GM04503 (cell line): ENCODE measurements at places on chromosomes 7 and 10.

- DNase-seq = no peak
Measured at GRCh38 chr10:69316313-69317059, 38.2 kb downstream of the HK1 start.

GRCh38 chr10:97136756-97137155, 49.0 kb downstream of the SLIT1 start:
- no peak for DNase-seq

DNA sequence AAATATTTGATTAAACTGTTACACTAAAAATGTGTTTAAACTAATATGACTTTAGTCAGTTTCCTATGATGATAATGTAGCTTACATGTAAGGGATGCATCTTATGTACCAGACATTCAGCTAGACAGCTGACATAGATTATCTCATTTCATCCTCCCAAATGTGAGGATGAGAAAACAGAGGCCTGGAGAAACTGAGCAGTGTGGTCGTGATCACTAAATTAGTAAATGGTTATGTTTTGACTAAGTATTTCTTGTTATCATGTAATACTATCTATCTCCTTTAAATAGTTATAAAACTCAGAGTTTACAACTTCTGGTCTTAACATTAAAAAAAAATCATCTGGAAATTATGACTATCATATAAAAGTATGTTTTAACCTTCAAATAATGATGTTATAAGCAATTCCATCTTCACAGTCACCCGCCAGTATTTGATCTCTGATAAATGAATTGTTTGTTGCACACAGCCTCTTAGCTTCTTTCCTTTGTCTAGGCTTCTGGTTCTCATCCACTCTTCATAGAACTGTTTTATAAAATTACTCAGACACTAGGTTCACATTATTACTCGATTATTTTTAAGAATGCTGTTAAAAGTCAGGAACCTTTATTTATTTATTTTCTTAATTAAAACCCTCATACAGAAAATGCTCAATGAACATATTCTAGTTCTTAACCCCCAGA, 33.6 kb upstream of the HDAC9 start:
- DNase-seq = no peak

DNA sequence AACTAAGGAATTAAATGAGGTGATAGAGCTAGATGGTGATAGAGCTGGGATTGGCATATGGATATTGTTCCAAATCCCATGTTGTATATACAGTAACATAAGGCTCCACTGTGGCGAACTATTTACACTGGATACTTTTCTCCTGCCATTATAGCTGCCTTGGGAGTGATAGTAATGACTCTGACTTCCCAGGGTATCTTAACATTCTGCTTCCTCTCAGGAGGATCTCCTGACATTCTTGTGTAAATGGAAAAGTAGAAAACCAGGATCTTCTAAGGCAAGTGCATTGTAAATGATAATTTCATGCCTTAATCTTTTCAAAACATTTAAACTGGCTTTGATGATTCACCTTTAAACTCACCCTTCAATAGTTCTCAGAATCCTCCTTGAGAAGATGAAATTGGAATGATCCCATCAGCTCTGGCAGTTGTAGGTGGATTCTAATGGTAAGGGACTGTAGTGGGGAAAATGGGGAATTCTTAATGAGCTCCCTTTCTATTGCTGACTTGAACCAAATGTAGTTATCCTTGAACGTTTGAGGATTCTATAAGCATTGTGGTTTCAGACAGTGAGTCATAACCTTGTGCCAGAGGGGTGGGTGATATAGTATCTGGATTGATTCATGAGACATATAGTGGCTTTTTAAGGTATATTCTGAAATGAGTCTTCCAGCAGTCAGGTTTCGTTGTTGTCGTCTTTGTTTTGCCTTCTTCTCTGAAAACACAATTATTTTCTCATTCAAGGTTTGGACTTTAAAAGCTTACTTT, 450.0 kb downstream of the SUGCT start:
- DNase-seq = no peak

DNA sequence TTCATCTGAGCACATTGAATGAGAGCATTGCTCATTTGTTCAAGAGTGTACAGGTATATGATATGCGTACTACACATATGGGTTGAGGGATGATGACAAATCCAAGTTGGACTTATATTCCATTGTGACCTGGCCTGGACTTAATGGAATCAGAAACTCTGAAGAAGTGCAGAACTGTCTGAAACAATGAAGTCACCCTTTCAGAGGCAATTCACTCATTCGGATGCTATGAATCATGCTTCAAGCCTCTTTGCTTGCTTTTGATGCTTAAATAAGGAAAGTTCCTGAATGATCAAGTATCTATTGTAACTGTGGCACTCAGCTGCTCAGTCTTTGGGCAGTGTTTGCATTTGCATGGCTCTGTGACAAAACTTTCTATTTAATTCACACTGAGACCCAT, 93.4 kb downstream of the ZNF365 start:
- no peak for DNase-seq

DNA sequence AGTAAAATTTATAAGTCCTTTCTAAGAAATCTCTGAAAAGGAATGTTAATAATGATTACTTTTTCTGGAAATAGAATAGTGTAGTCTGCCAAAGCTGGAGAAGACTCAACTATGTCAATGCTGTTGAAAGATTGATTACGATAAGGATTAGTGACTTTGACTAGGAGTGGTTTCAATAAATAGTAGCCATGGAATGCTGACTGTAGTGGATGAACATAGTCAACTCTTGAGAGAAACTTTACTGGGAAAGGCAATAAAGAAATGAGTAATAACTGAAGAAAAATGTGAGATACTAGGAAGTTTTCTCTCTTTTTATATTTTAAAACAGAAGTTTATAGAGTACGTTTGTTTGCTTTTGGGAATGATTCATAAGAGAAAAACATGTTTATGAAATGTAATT, 105.0 kb upstream of the CDK13 start:
- peak; percentile 38 for DNase-seq

DNA sequence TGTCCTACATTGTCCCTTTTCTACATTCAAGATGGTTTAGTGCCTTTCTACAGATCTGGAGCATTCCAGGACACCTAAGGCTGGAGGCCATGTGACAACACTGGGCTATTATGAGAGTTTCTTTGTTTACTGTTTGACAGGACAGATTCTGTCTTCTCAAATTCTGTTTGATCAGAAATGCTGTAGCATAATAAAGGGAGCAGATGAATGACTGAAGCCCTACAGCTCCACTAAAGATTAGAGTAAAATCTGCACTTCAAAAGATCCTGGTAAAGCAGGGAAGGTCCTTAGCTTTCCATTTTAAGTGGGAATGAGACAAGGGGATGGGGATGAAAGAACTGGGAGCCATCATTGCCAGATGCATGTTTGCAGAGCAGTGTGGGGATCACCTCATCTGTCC, 38.4 kb downstream of the TMEM229A start:
- no peak for DNase-seq

DNA sequence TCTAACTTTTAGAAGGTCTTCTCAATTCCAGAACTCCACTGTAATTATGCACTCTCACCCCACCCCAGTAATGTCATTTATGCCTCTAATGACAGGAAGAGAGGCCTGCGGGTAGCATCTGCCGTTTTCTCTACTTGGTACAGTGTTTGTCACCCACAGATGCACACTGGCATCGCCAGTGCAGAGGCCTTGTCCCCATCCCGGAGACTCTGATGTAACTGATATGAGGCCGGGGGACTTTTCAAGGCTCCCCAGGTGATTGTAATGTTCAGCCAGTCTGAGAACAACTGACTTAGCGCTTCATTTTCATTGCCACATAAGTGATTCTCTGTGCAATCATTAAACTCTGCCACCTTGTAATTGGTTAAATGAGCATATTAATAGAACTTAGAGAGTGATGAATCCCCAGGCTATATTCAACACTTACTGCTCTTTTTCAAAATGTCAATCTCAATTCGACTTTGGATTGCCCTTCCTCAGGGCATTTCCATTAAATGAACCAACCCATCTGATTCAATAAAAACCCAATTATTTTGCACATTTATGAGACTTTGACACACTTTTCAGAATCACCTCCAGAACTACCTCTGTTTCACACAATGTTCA, 113.2 kb downstream of the HERPUD2 start:
- DNase-seq = no peak

DNA sequence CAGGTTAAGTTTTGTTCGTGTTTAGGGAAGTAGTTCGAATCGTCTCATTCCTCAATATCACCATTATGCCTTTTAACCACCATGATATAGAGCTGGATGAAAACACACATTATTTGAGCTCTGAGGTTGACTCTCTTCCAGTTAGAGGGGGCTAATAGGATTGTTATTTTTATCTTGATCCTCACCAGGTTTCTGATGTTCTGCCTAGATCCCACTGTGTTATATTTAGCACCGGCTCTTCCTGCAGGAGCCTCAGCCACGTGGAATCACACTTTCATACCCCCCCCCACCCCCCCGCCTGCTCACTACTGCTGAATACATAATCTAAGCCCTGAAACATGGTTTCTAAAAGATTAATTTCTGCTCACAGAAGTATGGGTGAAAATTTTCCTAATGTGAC, 88.3 kb downstream of the NRCAM start:
- no peak for DNase-seq

- DNase-seq = peak; percentile 65
Measured at GRCh38 chr10:30637881-30638467, 8.4 kb upstream of the LYZL2 start.

- DNase-seq = no peak
Measured at GRCh38 chr10:69693886-69694285, 63.8 kb downstream of the FAM241B start.

GRCh38 chr7:11120675-11121220, 147.1 kb downstream of the PHF14 start:
- DNase-seq = no peak

GRCh38 chr7:28853834-28854749, 104.0 kb downstream of the TRIL start:
- no peak for DNase-seq

DNA sequence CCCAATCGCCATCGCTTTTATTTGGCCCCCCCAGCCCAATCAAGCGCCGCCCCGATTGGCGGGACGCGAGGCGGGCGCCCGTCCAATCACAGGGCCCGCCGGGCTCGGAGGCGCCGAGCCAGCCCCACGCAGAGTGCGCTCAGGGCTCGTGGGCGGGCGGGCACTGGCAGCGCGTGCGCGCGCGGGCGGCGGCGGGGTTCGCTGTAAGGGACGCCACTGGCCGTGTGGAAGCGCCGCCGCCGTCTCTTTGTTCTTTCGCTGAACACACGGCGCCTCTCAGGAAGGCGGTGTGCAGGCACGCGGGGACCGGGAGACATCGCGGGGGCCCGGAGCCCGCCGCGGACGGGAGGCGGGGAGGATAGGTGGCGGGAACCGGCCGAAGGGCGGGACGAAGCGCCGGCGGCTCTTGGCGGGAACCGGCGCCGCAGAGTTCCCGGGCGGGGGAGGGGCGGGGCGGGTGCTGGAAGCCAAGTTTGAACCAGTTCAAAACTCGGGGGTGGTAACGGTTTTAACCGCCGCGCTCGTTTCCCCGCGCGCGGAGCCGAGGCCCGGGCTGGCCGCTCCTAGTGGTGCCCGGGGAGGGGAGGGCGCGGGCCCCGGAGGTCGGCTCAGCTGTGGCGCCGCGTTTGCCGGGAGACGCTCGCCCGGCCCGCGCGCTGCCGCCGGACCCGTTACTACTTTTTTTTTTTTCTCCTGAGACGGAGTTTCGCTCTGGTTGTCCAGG, 370 bp upstream of the EZH2 start:
- peak; percentile 45 for DNase-seq

GRCh38 chr7:151735851-151736402, 141.0 kb downstream of the PRKAG2 start:
- DNase-seq = no peak

DNA sequence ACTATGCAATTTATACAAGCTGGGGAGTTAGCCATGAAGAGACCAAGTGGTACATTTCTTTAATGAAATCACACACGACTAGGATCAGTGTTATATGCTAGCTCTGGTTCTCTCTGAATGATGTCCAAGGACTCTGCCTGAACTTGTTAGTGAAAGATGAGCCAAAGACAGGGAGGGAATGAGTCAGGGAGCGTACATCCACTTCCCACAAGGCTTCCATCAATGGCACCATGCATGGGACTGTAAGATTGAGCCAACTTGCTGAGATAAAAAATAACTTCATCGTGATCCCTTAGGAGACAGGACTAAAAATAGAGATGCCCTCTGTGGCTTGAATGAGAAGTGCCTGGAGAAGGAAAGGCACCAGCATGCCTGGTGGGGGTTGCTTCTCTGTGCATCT, 629.7 kb downstream of the ACTR3B start:
- DNase-seq = no peak

DNA sequence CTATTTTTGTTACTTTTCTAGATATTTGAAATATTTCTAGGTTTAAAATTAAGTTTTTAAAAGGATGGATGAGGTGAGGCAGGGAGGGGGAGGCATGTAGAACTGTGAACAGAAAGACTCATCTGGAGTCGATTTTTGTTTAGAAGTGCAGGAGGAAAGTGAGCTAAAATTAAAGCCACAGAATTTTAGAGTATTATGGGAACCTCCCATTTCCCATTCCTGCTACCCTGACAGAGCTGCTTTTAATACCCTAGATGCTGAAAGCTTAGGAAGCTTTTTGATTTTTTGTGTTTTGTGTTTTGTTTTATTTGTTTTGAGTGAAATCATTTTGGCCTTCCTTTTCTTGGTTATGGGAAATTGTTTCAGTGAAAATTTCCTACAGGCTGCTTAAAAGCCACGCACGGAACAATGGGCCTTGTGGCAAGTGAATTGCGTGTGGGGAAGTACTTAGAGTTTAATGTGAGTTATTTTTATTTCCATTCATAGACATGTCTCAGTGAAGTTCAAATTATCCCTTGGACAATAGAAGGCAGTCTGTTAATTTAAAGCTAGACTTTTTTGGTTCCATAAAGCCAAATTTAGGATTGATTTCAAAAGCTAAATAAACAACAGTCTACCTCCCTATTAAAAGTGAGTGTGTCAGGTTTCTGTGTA, 102.0 kb upstream of the HDAC9 start:
- DNase-seq = no peak

DNA sequence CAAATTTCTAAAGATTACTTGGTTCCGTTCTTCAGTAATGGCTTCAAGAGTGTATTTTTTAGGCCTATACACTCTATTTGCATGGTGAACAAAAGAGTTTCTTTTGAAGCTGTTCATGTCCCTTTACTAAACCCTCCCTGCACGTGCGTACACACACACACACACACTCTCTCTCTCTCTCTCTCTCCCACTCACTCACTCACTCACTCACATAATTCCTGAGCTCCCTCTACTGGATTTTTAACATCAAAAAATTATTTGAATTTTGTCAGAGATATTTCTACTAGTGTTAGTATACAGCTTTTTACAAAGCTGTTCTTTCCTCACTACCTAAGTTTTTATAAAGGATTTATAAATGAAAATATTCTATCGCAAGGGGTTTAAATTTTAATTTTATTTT, 85.9 kb downstream of the UBE3C start:
- no peak for DNase-seq

- no peak for DNase-seq
Measured at GRCh38 chr10:535952-536351, 153.5 kb downstream of the DIP2C start.

- DNase-seq = peak; percentile 70
Measured at GRCh38 chr10:79149662-79150443, 81.1 kb downstream of the ZMIZ1 start.

- DNase-seq = no peak
Measured at GRCh38 chr7:98024075-98024474, 34.1 kb upstream of the OCM2 start.
